ENCODE measurements at places on chromosomes 5 and 9.
A peak's percentile ranks its signal among the peaks of the same experiment; 100 is the strongest.

GRCh38 chr9:108274971-108275370 is 580.8 kb downstream of the ACTL7B start:
- DNase-seq = no peak

- no peak for DNase-seq
Measured at GRCh38 chr9:128164307-128164885, 4.3 kb downstream of the BBLN start.

- DNase-seq = no peak
Measured at GRCh38 chr9:14608540-14608939, 84.7 kb downstream of the ZDHHC21 start.

DNA sequence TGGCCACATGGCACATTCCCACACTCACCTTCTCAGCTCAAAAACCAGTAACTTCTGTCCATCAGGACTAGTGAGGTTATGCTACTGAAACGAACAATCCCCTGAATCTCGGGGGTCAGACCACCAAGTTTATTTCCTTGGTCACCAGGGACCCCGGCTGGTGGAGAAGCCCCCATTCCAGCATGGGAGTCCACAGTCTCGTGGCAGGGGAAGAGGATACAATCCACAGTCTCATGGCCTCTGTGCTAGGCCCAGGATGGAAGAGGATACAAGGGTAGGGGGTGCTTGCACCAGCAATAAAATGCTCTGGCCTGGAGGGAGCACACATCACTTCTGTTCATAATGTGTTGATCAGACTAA is 7.4 kb upstream of the CARD19 start:
- no peak for DNase-seq

- peak; percentile 39 for DNase-seq
Measured at GRCh38 chr5:171207256-171207847, 101.7 kb upstream of the TLX3 start.

DNA sequence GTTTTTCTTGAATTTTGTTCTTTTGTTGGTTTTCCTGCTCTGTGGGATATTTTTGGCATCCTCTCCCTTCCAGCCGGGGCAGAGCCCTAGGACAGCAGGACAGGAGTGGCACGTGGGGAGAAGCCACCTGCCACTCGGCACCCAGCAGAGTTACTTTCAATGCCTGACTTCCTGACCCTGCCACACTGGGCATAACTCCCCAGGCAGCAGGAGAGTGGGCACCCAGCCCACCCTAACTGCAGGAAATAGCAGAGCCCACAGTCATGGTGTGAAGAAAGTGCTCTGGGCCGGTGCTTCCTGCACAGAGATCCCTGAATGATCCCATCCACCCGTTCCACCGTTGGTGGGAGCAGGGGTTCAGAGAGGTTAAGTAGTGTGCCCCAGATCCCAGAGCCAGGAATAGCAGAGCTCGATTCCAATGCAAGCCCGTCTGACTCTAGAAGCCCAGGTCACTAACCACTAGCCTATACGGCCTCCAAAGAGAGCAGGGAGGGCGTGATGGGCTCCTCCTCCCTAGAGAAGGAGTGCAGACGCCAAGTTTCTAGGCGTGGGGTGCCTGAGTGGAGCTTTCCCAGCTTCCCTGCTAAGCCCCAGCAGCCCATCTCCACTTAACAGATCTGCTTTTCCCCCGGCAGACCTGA is 8.1 kb upstream of the NUP214 start:
- peak; percentile 48 for DNase-seq

GRCh38 chr9:69801989-69802388 is 18.6 kb upstream of the CFAP95 start:
- no peak for DNase-seq

GRCh38 chr5:139667730-139668063 is 19.5 kb downstream of the CXXC5 start:
- no peak for DNase-seq

GRCh38 chr9:93613791-93614190 is 37.4 kb downstream of the PHF2 start:
- no peak for DNase-seq

GRCh38 chr5:157222506-157223230 is 42.0 kb downstream of the ITK start:
- no peak for DNase-seq

DNA sequence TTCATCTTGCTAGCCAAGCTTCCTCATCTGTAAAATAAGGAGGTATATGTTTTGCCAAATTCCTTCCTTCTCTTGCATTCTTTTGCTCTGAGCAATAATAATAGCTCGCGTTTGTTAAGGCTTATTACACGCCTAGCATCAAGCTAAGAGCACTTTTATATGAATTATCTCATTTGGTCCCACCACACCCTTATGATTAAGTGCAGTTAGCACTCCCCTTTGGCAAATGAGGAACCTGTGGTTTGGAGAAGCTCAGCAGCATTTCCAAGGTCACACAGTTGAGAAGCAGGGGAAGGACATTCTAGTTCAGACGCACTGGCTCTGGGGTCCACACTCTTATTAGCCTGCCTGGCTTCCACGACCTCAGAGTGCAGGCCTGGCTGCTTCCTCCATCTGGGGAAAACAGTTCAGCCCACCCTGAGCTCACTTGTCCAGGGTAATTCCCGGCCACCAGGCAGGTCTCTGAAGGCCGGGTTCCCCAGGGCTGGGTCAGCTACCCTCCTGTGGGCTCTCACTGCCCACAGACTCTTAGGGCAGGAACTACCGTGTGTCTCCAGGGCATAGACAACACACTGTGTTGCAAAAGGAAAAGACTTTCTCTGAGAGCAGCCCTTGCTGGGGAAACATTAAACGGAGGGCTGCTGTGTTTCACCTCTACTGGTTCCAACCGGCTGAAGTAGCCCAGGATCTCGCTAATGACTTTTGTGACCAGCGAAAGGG is 9.9 kb upstream of the FBP1 start:
- DNase-seq = no peak

DNA sequence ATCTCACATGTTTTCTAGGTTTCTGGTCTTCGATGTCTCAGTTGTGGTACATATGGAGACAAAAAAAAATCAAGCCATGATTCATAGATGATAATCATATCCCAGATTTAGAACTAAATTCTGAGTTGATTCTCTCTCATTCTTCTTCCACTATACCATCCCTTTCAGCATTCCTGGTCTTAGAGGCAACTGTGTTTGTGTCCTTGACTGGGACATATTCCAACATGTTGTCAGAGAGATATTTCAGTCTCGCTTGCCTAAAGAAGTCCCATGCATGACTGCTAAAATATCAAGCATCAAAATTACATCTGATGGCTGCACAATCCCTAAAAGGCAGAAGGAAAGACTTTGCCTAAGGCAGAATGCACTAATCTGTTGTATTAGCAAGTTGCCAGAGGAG is 236.6 kb downstream of the PSAT1 start:
- DNase-seq = no peak

- no peak for DNase-seq
Measured at GRCh38 chr5:41246376-41246775, 33.0 kb upstream of the C6 start.

- DNase-seq = no peak
Measured at GRCh38 chr9:127776195-127776923, 2.1 kb downstream of the SH2D3C start.

- no peak for DNase-seq
Measured at GRCh38 chr9:91775011-91775707, 174.9 kb downstream of the ROR2 start.

DNA sequence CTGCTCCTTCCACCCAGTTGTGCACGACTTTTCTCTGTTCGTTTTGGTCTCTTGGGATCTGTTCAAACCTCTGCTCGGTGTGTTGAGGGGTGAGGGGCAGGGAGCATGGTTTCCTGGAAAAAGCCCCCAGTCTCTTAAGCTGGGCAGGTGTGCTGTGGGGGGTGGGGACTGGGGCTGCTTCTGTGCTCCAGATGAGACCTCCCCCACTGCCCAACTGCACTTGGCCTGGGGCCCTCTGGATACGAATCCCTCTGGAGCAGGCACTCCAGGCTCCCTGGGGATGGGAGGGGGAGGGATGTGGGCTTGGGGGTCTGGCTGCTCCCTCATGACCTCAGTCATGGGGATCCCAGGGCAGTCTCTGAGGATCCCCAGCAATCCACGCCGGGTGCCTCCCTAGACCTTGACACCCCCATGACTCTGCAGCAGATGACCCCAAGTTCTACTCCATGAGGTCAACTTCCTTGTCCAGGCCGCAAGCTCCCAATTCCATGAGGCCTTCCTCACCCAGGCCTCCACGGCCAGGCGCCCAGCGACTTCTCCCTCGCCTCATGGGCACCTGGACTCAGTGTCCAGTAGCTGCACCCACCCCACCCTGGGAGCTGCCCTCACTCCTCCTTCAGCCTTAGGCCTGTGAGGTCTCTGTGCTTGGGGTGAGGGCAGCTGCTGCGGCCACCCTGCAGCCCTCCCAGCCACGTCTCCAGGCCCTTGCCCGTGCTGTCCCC is 5.9 kb upstream of the AHRR start:
- DNase-seq = no peak

GRCh38 chr9:123336449-123336848 is 19.5 kb upstream of the CRB2 start:
- no peak for DNase-seq

DNA sequence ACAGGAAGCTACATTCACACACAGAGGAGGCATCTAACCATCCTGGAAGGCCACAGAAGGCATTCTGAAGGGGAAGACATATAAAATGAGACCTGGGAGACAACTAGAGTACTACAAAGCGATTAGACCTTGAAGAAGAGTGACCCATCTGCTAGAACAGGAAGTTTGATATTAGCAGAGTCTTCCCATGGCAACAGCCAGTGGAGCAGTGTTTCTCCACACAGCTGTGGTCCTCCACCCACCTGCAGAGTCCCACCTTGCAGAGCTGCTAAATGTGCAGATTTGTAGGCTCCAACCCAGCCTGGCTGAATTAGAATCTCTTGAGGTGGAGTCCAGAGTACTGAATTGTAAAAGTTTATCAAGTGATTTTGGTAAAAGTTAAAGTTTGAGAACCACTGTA is 267.0 kb downstream of the CETN3 start:
- no peak for DNase-seq

DNA sequence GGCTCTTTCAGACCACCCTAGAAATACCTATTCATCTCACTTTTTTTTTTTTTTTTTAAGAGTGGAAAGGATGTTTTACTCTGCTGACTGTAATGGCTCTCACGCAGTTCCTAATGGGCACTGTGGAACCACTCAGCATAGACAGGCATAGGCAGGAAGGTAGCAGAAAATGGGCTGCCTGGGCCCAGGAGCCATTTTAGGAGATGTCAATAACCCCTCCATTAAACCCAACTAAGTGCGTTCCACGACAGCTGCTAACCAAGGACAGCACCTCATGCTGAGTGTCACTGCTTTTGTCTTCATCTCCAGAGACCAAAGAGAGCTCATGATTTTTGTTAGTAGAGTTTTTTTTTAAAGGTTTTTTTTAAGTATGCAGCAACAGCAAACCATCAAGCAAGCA is 15.3 kb downstream of the MAP1B start:
- DNase-seq = no peak

- DNase-seq = peak; percentile 85
Measured at GRCh38 chr5:140725799-140726471, 25.7 kb downstream of the ZMAT2 start.

DNA sequence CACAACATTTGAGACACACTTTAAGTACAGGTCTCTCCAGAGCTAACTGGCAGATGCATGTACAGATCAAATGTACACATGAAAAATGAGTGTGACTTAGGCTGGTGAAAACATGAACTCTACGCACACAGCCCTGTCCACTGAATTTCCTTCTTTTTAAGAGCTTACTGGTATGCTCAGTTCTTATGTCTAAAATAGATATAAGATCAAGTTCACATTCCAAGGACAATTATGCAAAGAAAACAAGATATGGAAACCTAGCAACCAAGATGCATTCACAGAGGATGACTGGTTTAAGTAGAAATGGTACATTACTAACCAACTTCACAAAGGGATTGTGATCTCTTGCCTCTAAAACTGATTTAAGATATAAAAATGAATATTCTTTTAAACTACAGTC is 56.7 kb downstream of the TLE1 start:
- DNase-seq = no peak

GRCh38 chr9:26951794-26952193 is 4.4 kb upstream of the IFT74 start:
- no peak for DNase-seq

GRCh38 chr5:135064235-135064570 is 30.2 kb upstream of the PITX1 start:
- DNase-seq = no peak

DNA sequence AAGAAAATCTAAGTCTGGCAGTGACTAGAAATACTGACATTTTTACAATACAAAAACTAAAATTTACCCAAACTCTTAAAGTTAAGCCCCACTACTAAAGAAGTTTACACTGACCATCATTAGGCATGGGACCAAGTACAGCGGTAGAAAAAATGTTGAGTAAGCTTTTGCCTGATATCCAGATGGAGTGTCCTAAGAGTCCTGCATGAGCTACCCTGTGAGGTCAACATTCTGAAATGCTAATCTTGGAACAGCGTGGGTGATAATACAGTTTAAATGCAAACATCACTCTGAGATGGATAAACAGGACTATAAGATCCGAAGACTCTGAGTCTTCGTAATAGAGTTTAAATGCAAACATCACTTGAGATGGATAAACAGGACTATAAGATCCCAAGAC is 189.7 kb downstream of the DCP2 start:
- no peak for DNase-seq

DNA sequence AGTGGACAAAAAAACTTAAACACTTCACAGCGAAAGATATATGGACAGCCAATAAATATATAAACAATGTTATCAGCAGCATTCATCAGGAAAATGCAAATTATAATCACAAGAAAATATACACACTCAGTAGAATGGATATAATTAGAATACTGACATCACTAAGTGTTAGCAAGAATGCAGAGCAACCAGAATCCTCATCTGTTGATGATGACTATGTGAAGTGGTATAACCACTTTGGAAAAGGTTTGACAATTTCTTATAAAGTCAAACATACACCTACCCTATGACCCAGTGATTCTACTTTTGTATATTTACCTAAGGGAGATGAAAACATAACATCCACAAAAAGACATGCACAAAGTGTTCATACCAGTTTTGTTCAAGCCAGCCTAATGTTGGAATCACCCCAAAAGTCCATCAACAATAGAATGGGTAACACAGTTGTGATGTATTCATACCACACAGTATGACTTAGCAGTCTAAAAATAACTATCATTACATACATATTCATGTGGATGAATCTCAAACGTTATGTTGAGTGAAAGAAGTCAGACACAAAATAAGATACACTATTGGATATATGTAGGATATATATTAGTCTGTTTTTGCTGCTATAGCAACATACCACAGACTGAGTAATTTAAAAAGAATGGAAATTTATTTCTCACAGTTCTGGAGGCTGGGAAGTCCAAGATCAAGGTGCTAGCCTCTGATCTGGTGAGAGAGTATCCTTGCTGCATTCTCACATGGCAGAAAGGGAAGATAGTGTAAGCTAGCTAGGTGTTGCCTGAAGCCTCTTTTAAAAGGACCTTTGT is 148.8 kb upstream of the ADAMTSL1 start:
- DNase-seq = no peak

All from glomerular endothelial cell (primary cell).